ENCODE measurements at places on chromosomes 12 and 14.

- peak; percentile 29 for DNase-seq
Measured at GRCh38 chr14:56474419-56475022, 105.1 kb upstream of the TMEM260 start.

GRCh38 chr14:50001999-50002925 lies 109.4 kb downstream of the ARF6 start:
- peak; percentile 58 for DNase-seq

- DNase-seq, result peak; percentile 74
Measured at GRCh38 chr12:56129206-56129941, 1.3 kb downstream of the ESYT1 start.

- DNase-seq, result no peak
Measured at GRCh38 chr12:102281231-102281630, 83.6 kb upstream of the PMCH start.

- peak; percentile 65 for DNase-seq
Measured at GRCh38 chr12:54352891-54353874, 11.1 kb downstream of the GPR84 start.

- DNase-seq, result no peak
Measured at GRCh38 chr14:28254768-28255167, 511.8 kb upstream of the FOXG1 start.

- no peak for DNase-seq
Measured at GRCh38 chr14:92688434-92689375, 59.7 kb downstream of the LGMN start.

DNA sequence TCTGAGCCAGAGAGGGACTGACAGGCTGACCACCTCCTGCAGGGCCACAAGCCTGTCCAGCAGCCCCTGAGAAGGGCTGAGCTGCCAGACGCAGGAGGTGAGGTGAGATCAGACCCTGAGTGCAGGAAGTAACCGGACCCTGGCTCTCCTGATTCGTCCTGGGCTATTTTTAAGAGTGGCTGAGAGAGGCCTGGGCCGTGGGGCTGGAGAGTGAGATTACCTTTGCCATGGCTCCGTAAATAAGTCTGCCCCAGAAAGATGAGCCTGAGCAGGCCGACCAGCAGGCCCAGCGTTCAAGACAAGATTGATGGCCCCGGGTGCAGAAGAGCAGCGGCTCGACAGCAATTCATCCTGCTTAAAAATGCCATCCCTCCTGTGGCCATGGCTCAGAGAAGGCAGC lies 54.2 kb downstream of the SPTB start:
- DNase-seq, result no peak

DNA sequence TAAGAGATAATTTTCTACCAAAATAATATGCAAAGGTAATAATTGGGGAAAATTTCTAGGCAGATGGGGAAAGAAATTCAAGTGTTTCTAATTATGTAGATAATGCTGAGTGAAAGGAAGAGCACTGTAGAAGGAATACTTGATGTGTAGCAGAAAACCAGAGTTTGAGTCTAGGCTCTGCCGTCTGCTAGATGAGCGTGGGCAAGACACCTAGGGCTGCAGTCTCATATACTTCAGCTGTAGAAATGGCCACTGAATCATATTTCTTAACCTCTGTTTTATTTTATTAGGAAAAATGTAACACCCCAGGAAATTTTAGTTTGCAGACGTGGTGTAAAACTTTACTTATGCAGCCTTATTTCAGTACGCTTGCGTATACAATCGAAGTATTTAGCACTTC lies 59.8 kb upstream of the SLC38A2 start:
- DNase-seq, result no peak

GRCh38 chr12:106122004-106122403 lies 16.8 kb downstream of the NUAK1 start:
- no peak for DNase-seq

GRCh38 chr14:22472935-22473854 lies 115.8 kb downstream of the DAD1 start:
- DNase-seq, result peak; percentile 60

GRCh38 chr12:75103822-75104221 lies 105.8 kb downstream of the KCNC2 start:
- no peak for DNase-seq

DNA sequence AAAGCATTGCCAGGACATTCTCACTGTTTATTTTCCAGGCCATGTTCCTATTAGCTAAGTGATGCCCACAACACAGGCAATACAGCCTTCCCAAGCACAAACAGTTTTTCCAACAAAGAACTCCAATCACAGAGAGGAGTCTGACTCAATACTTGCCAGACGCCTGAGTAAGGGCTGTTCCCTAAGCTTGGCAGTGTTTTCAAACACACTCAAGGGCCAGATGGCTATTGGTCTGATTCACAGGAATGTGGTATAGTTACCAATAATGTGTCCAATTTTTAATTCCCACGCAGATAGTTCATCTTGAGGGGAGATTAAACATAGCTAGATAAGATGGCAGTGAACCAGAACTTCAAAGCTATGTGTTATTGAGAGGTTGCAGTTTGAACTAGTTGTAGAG lies 381.0 kb downstream of the SNAPC1 start:
- peak; percentile 3 for DNase-seq

- DNase-seq, result no peak
Measured at GRCh38 chr12:46918631-46919030, 92.8 kb upstream of the SLC38A4 start.

DNA sequence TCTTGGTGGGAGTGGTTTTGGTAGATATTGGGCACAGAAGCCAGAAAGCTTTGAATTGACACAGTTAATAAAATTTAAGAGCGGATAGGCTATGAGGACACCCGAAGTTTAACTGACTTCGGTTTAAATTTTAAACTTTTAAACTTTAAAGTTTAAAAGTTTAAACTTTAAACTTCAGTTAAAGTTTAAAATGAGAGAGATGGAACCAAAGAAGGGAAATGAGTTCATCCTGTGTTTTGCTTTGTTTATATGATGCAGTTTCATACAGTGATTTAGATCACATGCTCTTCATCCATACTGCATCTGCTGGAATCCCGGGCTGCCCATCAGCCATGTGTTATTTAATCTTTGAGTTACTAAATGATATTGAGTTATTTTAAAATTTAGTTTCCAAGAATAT lies 27.2 kb upstream of the LRRK2 start:
- no peak for DNase-seq

DNA sequence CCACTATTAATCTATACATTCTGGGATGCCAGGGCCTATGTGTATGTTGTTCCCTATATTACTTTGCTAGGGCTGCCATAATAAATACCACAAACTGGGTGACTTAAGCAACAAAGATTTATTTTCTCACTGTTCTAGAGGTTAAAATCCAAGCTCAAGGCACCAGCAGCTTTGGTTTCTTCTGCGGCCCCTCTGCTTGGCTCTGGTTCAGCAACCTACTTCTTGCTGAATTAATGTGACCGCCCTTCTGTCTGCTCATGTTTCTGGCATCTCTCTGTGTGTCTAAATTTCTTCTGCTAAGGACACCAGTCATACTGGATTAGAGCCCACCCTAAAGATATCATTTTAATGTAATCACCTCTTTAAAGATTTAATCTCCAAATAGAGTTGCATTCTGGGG lies 84.7 kb downstream of the ZNF664 start:
- DNase-seq, result no peak

DNA sequence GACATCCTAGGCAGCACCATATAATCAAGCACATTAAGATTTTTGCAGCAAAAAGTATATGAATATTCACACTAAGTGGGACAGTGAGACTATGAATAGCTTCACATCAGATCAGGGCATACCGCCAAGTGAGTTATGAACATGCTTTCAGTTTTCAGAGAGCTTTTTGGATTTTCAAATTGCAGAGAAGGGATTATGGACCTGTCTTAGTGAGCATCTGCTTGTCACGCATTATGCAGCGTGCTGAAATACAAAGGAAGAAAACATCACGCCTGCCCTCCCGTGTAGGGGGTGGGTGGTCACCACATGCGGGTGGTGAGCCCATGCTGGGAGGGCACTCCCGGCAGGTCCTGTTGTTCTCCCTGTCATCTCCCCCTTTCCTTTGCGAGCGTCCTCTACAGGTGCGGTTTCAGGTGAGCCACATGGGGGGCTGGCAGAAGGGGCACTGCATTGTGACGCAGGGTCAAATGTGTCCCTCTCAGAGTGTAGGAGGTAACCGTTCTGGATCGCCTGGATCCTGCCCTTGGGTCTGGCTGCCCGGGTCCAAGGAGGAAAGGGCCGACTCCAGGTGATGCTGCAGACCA lies 42.6 kb downstream of the TRAF3 start:
- DNase-seq, result no peak

GRCh38 chr12:2262449-2262848 lies 209.7 kb downstream of the CACNA1C start:
- DNase-seq, result no peak

GRCh38 chr14:42110167-42110566 lies 503.5 kb downstream of the LRFN5 start:
- peak; percentile 29 for DNase-seq

DNA sequence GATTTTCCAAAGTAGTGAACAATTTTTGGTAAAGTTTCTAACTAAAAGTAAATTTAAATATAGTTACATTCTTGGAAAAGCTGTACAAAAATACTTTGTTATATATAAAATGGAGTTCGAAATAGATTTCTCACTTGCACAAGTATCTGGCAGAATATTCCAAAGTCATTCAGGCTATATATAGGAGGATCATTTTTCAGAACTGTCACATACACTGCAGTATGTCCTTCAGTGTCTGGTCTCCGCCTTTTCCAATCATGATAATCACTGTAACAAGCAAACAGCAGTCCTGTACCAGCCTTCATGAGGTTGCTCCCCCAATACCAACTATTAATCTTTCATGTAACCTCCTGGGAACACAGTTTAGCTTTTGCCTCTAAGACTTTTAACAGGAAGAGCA lies 18.6 kb downstream of the TBK1 start:
- DNase-seq, result no peak

DNA sequence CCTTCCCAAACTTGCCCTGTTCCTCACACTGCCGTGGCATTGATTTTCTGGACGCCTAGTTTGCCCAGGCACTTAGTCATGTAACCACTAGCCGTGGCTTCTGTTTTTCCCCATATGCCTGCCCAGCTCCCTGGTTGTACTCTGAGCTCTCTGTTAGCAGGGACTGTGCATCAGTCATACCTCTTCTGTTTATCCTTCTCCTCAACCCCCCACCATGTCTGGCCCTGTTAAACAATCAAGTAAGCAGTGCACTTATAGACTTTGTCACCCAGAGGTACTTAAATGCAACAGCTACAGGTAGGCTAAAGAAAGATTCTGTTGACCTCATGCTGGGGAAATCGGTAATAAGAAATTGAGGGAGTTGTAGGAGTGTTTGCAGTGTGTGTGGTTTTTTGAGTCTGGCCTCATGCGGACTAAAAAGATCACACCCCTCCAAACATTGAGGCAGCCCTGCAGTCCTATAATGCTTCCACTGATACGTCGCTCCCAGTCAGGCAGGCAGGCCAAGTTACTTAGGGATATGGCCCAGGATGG lies 17.0 kb downstream of the UBE3B start:
- DNase-seq, result no peak

- DNase-seq, result no peak
Measured at GRCh38 chr12:87870493-87871460, 158.4 kb downstream of the C12orf50 start.

GRCh38 chr14:69610020-69610873 lies 1.1 kb upstream of the SUSD6 start:
- DNase-seq, result no peak

DNA sequence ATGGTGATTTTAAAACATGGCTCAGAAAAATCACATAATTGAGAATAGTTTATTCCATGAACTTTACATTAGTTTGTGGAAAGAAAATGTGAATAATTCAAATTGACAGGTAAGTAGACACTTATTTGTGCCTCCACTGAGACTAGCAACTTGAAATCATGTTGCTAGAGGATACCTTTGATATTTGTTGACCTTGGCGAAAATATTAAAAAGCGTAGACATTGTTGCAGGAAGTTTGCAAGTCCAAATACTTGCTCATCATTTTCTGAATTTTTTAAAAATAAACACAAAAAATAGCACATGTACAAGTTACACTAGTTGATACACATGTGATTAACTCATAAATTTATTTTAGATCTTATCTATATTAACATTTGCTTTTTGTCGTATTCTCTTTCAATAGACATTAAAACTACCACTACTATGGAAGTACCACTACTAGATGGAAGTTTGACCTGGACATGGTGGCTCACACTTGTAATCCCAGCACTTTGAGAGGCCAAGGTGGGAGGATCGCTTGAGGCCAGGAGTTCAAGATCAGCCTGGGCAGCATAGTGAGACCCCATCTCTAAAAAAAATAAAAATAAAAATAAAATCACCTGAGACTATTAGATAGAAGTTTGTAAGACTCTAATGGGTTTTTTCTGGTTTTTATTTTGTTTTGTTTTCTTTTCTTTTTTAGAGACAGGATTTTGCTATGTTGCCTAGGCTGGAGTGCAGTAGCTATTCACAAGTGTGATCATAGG lies 24.3 kb downstream of the VEZT start:
- DNase-seq, result no peak

DNA sequence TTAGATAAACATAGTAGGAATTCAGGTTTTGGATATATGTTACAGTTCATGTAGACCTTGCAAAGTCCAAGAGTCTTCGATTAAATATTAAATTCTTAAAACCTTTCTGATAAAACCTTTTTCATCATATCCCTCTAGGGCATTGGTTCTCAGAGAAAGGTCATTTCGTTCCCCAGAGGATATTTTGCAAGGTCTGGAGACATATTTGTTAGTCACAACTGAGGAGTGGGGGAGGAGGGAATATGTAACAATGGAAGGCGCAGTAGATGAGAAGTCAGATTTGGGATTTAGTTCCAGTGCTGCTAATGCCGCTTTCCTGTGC lies 5.3 kb downstream of the TMEM253 start:
- DNase-seq, result no peak

DNA sequence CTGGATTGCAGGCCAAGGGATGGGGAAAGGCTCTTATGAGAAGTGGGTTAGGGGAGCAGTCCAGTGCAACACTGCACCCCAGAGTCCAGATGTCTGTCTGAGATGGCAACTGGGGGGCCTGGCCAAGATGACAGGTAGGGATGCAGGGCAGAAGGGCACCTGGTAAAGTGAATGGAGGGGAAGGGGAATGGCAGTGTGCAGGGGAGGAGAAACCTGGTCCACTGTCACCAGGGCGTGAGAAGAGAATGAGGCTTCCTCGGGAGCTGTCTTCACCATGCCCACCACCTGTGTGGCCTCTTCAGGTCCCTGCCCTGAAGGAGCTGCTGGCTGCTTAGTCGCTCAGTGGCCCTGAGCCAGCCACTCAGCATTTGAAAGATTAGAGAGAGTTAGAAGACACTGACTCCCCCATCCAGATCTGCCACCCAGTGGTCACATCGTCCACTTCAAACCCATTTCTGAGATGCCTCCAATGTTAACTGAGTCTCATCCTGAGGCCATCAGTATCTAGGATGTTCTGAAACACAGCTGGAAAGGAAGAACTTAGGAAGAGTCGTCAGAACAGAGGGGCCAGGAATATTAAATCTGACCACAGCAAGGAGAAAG lies 57.3 kb downstream of the PLEKHG3 start:
- no peak for DNase-seq
